ENCODE measurements at places on chromosomes 11 and 22.

- DNase-seq, result no peak
Observed at GRCh38 chr11:112722876-112723275, 238.3 kb upstream of the NCAM1 start.

DNA sequence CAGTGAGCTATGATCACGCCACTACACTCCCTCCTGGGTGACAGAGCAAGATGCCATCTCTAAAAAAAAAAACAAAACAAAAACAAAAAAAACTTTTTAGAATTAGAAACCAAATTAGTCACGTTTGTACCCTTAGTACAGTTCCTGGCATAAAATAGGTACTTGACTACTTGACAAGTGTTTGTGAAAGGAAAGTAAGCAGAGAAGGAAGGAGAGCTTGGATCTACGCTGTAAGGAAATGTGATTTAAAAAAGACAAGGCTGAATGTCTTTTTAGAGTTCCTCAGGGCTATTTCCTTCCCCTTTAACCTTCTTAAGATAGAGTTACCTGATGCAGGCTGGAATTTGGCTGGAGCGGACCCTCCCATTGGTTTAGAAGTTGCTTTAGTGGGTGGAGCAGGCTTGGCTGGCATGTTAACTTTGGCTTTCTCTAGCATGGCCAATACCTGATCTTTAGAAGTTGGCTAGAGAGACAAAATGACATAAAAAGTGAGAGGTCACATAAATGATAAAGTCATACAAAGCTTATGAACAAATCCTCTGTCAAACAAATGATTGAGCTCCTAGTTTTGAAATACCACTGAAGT, 50.7 kb downstream of the F2 start:
- no peak for DNase-seq

DNA sequence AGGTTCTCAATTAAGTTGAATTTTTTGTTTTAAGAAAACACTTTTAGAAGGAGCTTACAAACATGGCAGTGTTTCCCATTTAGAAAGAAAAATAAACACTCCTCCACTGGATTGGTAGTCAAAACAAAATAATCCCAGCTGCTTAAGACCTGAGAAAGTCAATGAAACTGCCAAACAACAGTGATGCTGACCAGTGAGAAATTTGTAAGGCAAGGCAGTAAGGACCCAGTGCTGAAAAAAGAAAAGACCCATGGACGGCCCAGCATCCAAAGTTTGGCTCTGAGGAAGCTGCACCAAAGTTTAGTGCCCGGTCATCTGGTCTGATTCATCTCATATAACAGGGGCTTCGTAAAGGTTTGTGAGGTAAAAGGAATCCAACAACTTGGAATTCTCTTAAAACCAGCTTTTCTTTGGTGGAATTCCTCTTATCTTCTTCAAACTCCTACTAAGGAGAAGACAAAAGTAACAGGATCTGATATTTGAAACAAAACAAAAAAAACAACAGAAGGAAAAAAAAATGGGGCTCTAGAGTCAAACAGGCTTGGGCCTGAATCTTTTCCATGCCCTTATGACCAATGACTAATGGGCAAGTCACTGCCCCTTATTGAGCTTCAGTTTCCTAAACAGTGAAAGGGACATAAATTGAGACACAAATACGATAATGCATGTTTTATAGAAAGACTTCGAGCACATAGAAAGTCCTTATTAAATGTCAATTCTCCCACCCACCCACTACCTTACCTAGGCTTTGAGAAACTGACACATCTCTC, 383.0 kb upstream of the NARS2 start:
- no peak for DNase-seq

- DNase-seq, result no peak
Observed at GRCh38 chr11:125987066-125987641, 41.3 kb downstream of the VSIG10L2 start.

Measured in stimulated activated effector memory CD8-positive, alpha-beta T cell treated with anti-CD3 and anti-CD28 coated beads, Interleukin-12 subunit alpha, Interleukin-12 subunit beta, amount 100 ng/mL, for 72 hours (primary cell).